ENCODE measurements at places on chromosomes 7 and 10. TPM values are rescaled to one million over a fixed set of nuclear protein-coding genes. Genes with fewer than 3 reads are reported as not detected.

The OSBPL3 gene
- 21.1 TPM for total RNA-seq

The CCDC71L gene
- total RNA-seq: 24.6 TPM

The AASS gene
- 38.0 TPM for total RNA-seq

The TMEM178B gene
- 0.46 TPM for total RNA-seq
